ENCODE measurements at places on chromosomes 1 and 21.
A peak's percentile ranks its signal among the peaks of the same experiment; 100 is the strongest.

- no peak for DNase-seq
Measured at GRCh38 chr1:165531021-165531420, 12.8 kb upstream of the LRRC52 start.

DNA sequence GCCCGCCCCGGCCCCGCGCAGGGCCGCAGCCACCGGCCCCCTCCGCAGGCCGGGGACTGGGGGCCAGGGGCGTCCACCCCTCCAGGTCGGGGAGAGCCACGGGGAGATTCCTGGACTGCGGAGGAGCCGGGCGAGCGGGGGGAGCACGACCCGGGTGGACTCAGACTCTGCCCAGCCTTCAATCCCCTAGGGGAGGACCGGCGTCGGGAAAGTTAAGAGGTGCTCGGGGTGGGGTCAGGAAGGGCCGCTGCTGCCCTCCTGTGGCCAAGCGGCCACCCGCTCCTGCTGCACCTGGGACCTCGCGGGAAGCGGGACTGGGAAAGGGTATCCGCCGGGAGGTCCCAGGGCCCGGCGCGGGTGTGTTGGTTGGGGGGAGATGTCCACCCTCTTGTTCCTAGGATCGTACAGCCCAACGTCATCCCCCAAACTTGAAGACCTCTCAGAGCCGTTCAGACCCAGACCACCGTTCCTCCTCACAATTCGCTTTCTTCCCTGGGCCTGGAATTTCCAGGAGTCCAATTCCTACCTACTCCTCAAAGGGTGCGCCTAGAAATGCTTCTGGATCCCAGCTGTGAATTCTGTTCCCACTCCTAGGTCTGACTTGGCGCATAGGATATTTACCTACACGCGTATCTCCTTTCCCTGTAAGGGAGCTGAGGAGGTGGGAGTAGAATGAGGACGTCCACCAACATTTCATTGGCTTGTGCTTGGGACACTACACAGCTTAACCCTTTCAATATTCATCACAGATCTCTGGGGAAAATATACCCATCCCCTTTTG lies 484 bp upstream of the RHOC start:
- DNase-seq: peak; percentile 76

GRCh38 chr1:22754106-22754768 lies 43.6 kb downstream of the EPHB2 start:
- DNase-seq: peak; percentile 67

- no peak for DNase-seq
Measured at GRCh38 chr1:226497991-226498639, 50.4 kb upstream of the STUM start.

DNA sequence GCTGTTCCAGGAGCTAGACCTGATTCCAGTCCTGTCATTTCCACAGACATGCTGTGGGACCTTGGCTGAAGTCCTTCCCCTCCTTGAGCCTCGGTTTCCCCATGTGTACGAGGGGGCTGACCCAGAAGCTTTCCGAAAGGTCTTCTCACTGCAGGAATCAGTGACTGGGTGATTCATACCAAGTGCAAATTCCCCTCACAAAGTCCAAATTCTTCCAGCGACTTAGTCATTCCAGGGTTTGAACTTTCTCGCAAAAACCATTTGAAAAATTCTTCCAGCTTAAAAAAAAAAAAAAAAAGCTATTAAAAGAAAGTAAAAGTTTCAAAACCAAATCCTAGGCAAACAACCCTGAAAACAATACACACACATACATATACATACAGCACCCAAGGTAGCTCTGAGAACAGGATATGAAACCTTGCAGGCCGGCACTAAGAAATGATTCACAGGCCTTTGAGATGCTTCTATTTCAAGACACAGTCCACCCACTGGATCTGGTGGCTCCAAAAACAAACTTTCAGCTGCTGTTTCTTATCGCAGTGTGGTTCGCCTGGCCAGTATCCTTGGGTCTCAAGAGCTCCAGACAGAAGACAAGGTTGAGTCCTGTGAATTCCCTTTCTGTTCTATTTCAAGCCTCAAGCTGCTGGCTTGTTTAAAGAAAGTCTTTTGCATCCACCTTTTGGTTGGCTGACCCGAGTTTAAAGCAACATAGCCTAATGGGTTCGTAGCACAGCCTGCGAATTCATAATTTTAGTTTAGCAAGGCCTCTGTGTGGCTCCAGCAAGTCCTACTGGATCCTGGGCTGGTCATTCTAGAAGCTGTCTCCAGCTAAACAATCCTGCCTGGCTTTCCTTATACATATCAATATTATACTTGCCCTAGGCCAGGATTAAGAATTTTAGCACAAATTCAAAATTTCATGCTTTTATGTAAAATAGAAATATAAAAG lies 18.0 kb upstream of the ID3 start:
- DNase-seq: peak; percentile 70

DNA sequence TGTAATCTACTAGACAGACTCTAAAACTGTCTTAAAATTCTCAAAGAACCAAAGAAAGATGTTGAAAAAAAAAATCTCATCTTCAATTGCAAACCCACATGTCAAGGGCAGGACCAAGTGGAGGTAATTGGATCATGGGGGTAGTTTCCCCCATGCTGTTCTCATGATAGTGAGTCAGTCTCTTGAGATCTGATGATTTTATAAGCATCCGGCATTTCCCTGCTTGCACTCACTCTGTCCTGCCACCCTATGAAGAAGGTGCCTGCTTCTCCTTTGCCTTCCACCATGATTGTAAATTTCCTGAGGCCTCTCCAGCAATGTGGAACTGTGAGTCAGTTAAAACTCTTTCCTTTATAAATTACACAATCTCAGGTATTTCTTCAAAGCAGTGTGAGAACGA lies 257.0 kb downstream of the HHIPL2 start:
- DNase-seq: no peak

- DNase-seq: no peak
Measured at GRCh38 chr1:6824665-6825368, 39.6 kb downstream of the CAMTA1 start.

DNA sequence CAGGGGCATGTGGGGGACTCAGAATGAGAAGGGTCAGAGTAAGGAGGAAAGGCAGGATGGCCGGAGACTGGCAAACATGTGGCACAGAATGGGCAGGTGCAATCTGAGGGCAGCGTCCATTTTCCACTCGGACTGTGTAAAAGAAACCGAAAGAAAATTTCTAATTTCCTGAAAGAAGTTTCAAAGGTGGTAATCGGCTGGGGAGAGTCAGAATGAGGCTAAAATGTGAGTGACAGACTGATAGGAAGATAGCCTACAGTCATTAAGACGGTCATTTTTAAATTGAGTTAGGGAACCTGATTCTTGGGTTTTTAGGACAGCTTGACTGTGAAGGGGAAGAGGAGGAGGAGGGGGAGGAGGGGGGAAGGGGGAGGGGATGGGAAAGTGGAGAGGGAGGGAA lies 23.6 kb downstream of the COA6 start:
- no peak for DNase-seq

DNA sequence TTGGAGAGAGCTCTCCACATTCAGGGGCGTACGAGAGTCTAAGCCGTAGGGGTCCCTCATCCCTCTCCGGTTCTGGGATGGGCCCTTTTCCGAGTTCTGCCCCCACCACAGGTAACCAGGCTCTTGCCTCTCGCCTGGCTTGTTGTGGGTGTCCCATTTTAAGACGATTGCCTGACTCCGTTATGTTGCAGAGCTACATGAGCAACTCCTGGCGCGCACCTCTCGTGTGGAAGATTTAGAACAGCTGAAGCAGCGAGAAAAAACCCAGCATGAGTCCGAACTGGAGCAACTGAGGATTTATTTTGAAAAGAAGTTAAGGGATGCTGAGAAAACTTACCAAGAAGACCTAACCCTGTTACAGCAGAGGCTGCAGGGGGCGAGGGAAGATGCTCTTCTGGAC lies 29.0 kb downstream of the PCNT start:
- no peak for DNase-seq

DNA sequence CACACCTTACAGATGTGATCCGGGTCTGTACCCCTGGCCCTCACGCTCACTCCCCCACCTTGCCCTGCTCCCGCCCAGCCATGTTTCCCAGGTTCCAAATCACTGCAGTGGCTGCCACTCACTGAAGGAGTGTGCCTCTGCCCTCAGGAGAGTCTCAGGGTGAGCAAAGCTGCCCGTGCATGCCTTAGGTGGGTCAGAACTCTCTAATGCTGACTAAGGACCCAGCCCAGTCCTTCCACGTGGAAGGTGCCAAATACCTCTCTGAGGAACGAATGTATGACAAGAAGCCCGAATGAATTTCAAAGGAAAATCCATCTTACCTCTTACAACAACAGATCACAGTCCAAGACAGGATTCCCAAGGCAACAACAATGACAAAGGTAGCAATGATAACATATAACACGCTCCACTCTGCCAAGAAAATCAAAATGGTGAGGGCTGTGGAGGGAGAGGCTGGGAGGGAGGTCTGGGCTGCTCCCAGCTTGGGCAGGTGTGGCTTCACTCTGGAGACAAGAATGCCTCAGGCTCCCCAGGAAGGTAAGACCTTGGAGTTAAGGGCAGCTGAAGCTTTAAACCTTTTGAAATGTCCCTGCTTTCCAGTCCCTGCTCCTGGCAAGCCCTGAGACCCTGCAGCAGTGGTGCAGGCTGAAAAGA lies 115.2 kb downstream of the KIAA0319L start:
- DNase-seq: no peak

DNA sequence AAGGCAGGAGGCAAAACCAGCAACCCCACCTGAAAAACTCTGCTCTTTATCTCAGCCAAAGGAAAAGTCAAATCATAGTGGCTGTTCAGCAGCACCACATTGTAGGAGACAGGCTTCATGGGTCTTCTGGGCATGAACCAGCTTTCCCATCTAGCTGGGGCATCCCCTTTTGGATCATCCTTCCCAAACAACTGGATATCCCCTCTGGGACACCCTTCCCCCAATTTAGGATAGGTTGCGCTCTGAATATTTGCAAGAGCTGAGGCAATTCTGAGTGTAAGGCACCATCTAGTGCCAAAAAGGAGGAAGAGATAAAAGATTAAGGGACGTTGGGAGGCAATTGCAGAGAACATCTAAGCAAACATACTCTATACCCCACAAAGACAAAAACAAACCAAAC lies 295.8 kb downstream of the MATN1 start:
- no peak for DNase-seq

- no peak for DNase-seq
Measured at GRCh38 chr21:32424674-32425073, 12.2 kb downstream of the EVA1C start.

- DNase-seq: no peak
Measured at GRCh38 chr1:216616425-216616824, 106.8 kb downstream of the ESRRG start.

- no peak for DNase-seq
Measured at GRCh38 chr1:29575826-29576225, 339.5 kb downstream of the PTPRU start.

- DNase-seq: no peak
Measured at GRCh38 chr1:151871284-151872030, 17.9 kb upstream of the THEM5 start.

DNA sequence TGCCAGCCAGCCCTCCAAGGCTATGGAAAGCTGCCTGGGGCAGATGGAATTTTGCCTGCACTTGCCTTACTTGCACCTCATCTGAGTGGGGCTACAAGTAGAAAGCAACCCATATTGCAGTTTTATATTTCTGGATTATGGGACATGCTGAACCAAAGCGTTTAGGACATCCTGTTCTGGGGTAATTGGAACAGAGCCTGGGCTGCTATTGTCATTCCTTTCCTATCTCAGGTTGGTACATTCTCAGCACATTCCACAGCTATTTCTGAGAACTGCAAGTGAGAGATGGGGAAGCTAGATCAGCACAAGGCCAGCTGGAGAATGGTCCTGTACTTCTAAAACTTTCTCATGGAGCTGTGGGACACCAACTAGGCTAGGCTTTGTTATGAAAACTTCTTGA lies 713.8 kb downstream of the KCNT2 start:
- no peak for DNase-seq

DNA sequence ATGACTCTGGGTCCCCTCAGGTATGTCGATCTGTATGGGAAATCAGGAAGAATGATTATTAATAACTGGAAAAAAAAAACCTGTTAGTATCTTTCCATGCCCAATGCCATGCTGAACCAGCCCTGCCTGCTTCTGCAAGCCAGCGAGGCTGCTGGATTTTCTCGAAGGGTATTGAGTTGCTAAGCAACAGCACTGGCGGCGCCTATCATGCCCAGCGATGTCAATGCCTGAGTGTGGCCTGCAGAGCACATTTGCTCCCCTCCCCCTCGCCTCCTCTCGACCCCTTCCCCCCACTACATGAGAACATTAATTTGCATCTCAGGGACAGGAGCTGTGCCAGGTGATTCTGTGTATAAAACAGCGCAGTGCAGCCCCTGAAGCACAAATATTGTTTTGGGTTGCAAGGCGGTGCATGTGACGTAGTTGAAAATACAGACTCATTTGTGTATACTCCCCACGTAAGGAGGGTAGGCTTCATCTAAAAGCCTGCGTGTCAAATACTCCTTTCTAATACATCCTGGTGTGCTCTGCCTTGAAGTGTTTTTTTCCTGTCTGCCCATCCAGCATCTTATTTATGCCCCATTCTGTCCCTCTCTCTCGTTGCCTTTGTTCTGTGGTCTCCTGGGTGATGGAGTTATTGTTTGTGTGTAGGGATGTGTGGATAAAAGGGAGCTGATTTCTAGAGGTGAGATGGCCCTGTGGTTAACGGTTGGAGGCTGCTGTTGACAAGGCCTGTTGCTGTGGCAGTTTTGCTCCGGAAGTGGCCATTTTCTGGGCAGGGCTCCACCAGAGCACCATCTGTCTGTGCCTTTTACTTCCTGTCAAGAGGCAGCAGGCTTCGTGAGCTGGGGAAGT lies 32.7 kb upstream of the ATP5PO start:
- DNase-seq: peak; percentile 95

- DNase-seq: no peak
Measured at GRCh38 chr1:116333171-116334014, 39.7 kb upstream of the ATP1A1 start.

DNA sequence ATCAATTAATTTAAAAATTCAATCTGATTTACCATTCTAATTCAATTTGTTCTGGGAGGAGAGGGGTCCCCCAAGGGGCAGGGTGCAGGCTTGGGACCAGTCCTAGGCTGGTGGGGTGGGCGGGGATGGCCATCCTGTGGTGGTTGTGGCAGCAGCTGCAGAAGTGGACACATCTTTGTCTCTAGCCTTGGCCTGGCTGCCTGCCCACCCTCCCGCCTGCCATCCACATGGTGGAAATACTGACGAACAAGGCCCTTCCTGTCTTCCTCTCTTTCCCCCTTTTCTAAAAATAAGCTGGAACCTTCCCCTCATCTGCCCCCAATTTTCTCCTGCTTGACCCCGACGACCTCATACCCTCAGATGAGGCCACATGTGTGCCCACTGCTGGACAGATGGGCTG lies 130.9 kb downstream of the FOXD2 start:
- DNase-seq: no peak

DNA sequence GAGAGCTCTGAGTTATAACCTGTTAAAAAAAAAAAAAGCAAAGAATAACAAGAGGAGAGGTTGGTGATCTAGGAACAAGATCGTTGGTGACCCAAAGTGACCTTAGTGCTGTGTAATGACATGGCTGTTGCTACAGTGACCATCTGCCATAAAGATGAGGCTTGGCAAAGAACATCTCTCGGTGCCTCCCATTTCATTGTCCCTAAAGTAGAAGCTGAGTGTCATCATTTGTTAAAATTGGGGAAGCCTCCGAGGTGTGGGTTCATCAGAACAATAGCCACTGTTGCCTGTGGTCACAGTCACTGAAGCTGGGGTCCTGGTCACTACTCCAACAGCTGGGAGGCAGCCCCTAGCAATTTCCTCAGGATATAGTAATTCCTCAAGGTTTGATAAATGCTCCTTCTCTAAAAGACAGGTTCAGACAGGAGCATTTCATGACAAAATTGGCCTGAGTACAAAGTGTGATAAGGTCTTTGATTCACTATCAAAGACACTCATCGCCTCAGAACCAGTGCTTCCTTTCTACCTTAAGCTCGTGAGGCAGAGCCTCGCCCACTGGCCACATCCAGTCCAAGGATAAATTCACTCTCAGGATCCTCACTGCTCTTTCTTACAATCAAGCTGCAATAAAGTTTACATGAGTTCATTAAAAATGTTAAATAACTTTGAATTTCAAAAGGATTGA lies 81.9 kb upstream of the RGS2 start:
- no peak for DNase-seq
